Activated B cell treated with CpG ODN at 0.5 μM for 24 hours (primary cell): ENCODE measurements at places on chromosomes 13 and 19. TPM values are rescaled to one million over a fixed set of nuclear protein-coding genes. Genes with fewer than 3 reads are reported as not detected.
A peak's percentile ranks its signal among the peaks of the same experiment; 100 is the strongest.

Gene CRX
- total RNA-seq: not detected in 2 replicates

DNA sequence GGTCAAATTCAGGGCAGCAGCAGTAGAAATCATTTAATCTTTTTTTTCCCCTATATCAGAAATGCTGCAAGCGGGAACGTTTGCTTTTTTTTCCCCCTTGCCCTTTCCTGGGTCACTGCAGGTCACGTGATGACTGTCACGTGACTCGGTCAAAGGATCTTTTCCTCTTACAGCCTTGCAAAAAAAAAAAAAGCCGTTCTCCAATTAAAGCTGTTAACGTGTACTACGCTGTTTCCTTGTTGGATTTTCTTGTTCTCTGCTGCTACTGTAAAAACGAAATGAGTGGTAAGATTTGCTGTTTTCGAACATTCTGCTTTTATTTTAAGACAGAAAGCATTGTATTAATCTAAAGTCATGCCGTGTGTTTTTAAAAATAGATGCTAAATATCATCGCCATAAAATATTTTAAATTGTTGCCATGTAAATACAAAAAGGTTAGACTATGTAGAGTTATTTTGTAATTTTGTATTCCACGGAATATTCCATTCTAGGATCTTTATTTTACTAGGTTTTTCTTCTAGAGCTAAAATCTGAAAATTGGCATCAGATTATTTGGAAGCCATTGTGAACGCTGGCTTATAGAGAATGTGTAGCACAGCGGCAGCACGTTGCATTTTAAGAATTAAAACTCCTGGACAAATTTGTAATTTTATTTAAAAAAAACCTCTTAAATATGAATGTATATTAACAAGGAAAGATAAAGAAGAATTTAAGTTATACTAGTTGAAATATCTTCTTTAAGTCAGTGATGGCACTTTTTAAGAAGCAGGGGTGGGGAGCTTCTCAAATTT, 109.8 kb upstream of the MLNR start:
- no peaks in the 10 kb centered on the region for H3K27me3 ChIP-seq
- H3K36me3 ChIP-seq: peaks cover 13% of the 10 kb centered on the region
- peak overlapping the region; percentile 91 for H3K4me3 ChIP-seq
- peak overlapping the region; percentile 83 for H3K27ac ChIP-seq
- DNase-seq: peak; percentile 51

- H3K36me3 ChIP-seq: no peaks in the 10 kb centered on the region
- H3K4me1 ChIP-seq: no peaks in the 10 kb centered on the region
- H3K4me3 ChIP-seq: no peak overlapping the region
- H3K27ac ChIP-seq: no peak overlapping the region
- H3K27me3 ChIP-seq: peaks cover 5% of the 10 kb centered on the region
Measured at GRCh38 chr19:33646306-33646705, 24.6 kb downstream of the CHST8 start.

DNA sequence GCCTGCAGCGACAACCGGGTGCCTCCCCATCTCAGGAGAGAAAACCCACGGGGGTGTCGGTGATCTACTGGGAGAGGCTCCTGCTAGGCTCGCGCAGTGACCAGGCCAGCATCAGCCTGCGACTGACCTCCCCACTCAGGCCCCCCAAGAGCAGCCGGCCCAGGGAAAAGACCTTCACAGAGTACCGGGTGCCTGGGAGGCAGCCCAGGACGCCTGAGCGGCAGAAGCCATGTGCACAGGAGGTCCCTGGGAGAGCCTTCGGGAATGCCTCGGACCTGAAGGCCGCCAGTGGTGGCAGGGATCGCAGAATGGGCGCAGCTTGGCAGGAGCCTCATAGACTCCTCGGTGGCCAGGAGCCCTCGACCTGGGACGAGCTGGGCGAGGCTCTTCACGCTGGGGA, 3.9 kb downstream of the ZNF324B start:
- H3K27ac ChIP-seq: no peak overlapping the region
- H3K36me3 ChIP-seq: peaks cover 33% of the 10 kb centered on the region
- no peaks in the 10 kb centered on the region for H3K27me3 ChIP-seq
- no peak overlapping the region for H3K4me3 ChIP-seq
- peaks cover 16% of the 10 kb centered on the region for H3K4me1 ChIP-seq
- DNase-seq: no peak

DNA sequence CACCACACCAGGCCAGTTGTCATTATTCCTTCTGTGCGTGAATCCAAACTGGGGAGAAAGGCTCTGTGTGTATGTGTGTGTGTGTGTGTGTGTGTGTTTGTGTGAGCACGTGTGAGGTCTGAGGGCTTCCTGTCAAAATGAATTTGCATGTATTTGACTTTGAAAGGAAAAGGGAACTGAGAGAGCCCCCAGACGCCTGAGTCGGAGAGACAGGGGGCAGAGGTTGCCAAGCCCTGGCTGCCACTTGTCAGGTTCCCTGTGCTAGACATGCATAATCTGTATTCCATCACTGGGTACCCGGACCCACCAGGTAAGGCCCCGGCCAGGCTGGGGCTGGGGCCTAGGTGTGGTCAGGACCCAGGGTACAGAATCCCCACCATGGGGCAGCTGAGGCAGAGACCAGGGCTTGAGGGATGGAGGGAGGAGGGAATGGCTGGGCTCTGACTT, at the start of gene CLEC17A:
TSS of gene CLEC17A (plus strand) at position 191 of the 447 bp plus-strand sequence. CDS start at position 268, 77 bp downstream.
- peaks cover 77% of the 10 kb centered on the region for H3K4me1 ChIP-seq
- H3K4me3 ChIP-seq: peak within 1 kb of the TSS; percentile 97
- DNase-seq: peak; percentile 69
- H3K27ac ChIP-seq: peak within 1 kb of the TSS; percentile 94

Gene ZNF585A
- total RNA-seq: 14.4 and 17.0 TPM in 2 replicates

DNA sequence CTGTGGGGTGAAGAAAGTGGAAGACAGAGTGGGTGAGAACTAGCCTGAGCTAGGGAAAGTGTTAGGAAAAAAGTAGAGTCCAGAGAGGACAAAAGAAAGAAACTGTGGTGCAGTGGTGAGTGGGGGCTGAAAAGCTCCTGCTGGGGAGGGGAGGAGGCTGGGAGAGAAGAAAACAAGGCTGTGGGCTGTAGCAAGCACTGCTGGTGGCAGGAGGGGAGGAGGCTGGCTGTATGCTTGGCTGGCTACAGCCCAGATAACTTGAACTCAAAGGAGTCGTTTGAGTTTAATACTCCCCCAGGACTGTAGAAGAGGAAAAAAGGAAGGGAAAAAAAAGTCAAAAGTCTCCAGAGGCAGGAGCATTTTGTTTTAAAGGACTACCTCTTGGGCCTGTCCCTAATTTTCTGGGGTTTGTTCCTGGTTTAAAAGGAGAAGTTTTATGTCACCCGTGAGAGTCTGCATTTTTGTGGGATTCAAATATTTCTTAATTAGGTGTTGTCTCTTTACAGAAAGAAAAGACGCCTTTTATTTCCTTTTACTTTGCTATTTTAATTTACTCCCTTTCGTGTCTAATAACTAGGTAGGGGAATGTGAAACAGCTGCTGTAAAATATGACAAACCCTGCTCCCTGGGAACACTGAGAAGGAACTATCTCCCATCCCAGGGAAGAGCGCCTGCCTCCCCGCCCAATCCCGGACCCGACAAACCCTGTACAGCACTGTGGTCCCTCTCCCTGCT, 21.7 kb downstream of the ZIC5 start:
- H3K4me1 ChIP-seq: no peaks in the 10 kb centered on the region
- no peaks in the 10 kb centered on the region for H3K36me3 ChIP-seq
- H3K27ac ChIP-seq: no peak overlapping the region
- DNase-seq: no peak
- no peak overlapping the region for H3K4me3 ChIP-seq

DNA sequence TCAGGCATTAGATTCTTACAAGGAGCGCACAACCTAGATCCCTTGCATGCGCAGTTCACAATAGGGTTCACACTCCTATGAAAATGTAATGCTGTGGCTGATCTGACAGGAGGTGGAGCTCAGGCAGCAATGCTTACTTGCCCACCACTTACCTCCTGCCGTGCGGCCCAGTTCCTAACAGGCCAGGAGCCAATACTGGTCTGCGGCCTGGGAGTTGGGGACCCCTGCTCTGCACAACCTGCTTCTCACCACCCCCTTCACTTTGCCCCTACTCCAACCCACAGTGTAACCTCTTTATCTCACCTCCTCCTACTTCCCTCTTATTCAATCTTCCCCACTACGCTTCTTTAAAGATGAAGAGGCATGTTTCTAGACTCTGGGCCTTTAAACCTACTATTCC, 240.2 kb downstream of the RGCC start:
- H3K4me1 ChIP-seq: peaks cover 19% of the 10 kb centered on the region
- peaks cover 18% of the 10 kb centered on the region for H3K36me3 ChIP-seq
- no peak for DNase-seq
- H3K27ac ChIP-seq: no peak overlapping the region

GRCh38 chr19:10863107-10863717, 8.1 kb upstream of the CARM1 start:
- no peak for DNase-seq
- peaks cover 22% of the 10 kb centered on the region for H3K4me1 ChIP-seq
- no peak overlapping the region for H3K27ac ChIP-seq
- H3K27me3 ChIP-seq: no peaks in the 10 kb centered on the region

DNA sequence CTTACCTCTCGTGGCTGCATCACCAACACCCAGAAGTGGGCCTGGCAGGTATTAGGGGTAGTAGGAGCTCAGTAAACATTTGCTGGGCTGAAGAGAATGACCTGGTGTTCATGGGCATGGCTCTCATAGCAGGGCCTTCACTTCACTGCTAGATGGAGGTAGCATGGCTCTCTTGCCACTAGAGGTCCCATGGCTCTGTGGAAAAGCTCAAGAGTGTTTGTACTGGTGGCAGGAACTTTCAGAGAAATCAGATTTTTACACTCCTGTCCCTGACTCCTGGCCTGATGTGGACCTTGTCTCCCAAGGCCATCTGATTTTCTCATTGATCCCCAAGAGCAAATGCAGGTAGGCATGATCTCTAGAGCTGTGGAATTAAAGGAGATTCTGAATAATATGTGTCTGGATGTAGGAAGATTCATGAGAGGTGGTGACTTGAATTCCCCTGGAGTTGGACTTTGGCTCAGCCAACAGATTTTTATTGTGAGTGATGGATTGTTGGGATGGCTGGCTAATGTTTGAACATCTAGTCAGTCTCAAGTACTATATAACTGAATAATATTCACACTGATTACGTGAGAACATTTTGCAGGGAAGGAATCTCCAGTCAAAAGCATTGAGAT, 5.7 kb downstream of the ZNF574 start:
- peaks cover 35% of the 10 kb centered on the region for H3K4me1 ChIP-seq
- peaks cover 59% of the 10 kb centered on the region for H3K36me3 ChIP-seq
- H3K27ac ChIP-seq: peak overlapping the region; percentile 5
- no peak overlapping the region for H3K4me3 ChIP-seq

- peaks cover 2% of the 10 kb centered on the region for H3K27me3 ChIP-seq
- no peak overlapping the region for H3K4me3 ChIP-seq
- H3K27ac ChIP-seq: no peak overlapping the region
- H3K4me1 ChIP-seq: peaks cover 10% of the 10 kb centered on the region
- H3K36me3 ChIP-seq: no peaks in the 10 kb centered on the region
- no peak for DNase-seq
Measured at GRCh38 chr13:79295906-79296706, 109.9 kb downstream of the RBM26 start.

DNA sequence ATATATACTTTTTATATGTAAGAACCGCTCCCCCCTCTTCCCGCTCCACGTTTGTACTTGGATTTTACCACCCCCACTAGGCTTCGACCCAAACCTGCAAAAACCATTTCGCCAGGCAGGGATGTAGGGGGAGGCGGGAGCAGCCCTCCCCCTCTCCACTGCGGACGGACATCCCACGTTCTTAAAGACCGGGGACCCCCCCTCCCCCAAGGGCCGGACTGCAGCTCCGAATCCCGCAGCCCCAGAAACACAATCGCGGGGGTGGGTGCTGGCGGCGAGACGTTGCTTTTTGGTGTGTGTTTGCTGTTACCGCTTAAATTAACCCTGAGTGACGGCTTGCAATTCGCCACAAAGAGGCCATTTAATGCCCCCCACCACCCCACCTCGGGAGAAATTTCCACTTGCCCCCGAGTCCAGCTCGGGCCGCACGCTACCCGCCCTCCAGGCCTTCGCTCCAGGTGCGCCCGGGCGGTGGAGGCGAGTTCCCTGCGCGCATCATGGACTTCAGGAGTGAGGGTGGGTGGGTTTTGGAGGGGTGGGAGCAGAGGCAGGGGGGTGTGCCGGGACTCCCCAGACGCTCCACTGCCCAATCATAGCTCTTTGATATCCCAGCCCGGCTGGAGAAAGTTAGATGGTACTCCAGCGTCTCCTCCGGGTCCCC, 15.8 kb downstream of the NFIX start:
- DNase-seq: no peak
- peaks cover 34% of the 10 kb centered on the region for H3K4me1 ChIP-seq
- peaks cover 50% of the 10 kb centered on the region for H3K27me3 ChIP-seq
- H3K4me3 ChIP-seq: no peak overlapping the region
- no peak overlapping the region for H3K27ac ChIP-seq

DNA sequence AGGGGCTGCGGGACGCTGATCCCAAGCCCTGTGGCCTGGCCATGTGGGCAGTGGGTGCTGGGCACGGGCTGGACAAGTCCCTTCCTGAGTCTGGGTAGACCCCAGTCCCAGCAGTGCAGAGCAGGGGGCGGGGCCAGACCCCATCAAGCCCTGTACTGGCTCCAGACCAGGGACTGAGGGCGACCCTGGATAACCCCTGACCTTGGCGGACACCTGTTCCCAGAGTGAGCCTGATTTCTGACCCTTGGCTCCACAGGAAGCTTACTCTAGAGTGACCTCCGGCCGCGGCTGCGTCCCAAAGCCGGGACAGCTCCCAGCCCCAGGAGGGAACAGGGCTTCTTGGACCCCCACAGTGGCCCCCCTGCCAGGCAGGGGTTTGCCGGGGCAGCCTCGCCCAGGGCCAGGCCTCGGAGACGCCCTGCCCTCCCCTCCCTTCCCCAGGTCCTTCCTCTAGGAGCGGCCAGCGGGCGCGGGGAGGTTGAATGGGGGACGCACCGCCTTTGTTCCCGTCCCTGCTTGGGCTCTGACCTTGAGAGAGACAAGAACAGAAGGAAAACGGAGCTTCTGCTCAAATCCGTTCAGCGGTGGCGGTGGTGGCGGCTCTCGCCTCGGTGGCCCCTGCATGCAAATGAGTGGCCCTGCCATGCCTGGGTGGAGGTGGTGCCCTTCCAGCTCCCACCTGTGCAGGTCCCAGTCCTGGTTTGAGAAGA, 2.3 kb upstream of the EFNA2 start:
- no peak overlapping the region for H3K4me3 ChIP-seq
- peaks cover 13% of the 10 kb centered on the region for H3K36me3 ChIP-seq
- H3K27ac ChIP-seq: no peak overlapping the region

- peaks cover 3% of the 10 kb centered on the region for H3K4me1 ChIP-seq
- H3K27me3 ChIP-seq: no peaks in the 10 kb centered on the region
- DNase-seq: no peak
- H3K27ac ChIP-seq: no peak overlapping the region
Measured at GRCh38 chr13:48819376-48819775, 156.3 kb upstream of the FNDC3A start.
